Suppressor macrophage treated with lipopolysaccharide for 4 hours (primary cell): ENCODE measurements at places on chromosomes 7 and 10.

GRCh38 chr7:114931656-114932011 lies 9.7 kb downstream of the MDFIC start:
- DNase-seq: no peak

GRCh38 chr10:121774404-121774803 lies 153.4 kb downstream of the ATE1 start:
- DNase-seq: no peak

DNA sequence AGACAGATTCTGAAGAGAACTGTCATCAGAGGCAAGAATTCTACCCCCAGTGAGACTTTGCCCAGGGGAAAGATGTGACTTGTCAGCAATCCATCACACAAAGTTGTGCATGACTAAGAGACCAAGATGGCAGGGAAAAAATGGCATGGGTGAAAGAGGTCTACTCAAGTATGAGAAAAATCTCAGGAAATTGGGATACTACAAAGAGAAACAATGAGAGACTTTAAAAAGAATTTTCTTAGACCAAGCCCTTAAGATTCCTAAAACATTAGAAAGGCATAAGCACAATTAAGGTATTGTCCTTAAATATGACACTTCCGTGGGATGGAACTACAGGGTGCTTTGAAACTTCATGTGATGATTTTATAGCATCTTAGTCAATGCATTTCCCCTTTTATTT lies 45.6 kb upstream of the PDE1C start:
- DNase-seq: no peak

DNA sequence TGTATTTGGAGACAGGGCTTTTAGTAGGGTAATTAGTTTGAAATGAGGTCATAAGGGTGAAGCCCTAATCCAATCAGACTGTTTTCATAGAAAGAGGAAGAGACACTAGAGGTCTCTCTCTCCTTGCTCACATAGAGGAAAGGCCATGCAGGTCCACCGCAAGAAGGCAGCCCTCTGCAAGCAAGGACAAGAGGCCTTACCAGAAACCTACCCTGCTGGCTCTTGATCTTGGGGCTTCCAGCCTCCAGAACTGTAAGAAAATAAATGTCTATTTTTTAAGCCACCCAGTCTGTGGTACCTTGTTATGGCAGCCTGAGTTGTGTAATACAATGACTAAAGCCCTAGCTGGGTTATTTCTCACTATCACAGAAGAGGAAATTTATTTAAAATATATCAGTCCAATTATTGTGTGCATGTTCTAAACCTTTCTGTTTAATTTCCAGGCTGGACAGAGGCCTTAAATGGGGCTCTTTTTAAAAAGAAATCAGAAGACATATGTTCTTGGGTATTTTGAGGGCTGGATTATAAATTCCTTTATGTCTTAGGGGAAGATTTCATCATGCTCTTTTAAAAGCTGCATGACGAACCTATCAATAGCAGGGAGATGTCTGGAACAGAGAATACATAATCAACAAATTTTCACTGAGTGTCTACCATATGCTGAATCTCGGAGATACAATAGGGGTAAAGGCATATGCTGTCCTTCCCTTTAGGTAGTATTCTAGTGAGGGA lies 12.9 kb upstream of the TMEM26 start:
- DNase-seq: peak; percentile 48

- no peak for DNase-seq
Observed at GRCh38 chr10:7264313-7264756, 146.5 kb downstream of the SFMBT2 start.

- DNase-seq: no peak
Observed at GRCh38 chr7:149125189-149125862, 798 bp downstream of the ZNF425 start.
